ENCODE measurements at places on chromosomes 2 and 18.

GRCh38 chr18:49652881-49653724 lies 91.2 kb downstream of the LIPG start:
- no peak for DNase-seq

- peak; percentile 98 for DNase-seq
Observed at GRCh38 chr18:23231340-23232021, 96.2 kb downstream of the CABLES1 start.

DNA sequence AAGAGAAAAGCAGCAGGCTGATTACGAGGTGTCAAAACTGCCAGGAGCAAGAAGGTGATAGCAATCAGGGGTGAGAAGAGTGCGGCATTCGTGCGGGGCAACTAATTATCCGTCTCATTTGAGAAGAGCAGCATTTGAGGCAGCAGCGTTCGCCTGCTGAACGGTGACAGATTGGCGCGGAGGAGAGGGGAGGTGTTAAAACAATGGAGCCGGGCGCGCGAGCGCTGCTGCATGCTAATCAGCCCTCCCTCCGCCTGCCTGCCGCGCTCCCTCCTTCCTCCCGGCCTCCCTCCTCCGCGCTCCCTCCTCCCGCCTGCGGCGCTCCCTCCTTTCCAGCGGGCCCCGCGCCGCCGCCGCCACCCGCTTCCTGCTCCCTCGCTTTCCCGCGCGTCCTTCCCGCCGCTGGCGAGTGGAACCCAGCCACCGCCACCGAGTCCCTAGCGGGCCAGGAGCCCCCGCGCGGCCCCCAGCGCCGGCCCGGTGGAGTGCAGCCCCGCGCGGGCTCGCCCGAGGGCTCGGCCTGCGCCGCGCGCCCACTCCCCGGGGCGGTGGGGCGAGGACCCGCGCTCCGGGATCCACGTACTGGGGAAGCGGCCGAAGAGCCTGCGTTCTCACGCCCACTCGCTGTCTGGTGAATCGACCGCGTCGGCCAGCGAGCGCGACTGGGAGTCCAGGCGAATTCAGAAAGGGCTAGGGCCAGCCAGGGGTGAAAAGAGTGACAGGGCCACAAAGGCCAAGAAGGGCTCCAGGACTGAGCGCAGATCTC lies 69.5 kb upstream of the PSMD14 start:
- peak; percentile 8 for DNase-seq

- peak; percentile 28 for DNase-seq
Observed at GRCh38 chr2:200728630-200729029, 83.1 kb upstream of the BZW1 start.

DNA sequence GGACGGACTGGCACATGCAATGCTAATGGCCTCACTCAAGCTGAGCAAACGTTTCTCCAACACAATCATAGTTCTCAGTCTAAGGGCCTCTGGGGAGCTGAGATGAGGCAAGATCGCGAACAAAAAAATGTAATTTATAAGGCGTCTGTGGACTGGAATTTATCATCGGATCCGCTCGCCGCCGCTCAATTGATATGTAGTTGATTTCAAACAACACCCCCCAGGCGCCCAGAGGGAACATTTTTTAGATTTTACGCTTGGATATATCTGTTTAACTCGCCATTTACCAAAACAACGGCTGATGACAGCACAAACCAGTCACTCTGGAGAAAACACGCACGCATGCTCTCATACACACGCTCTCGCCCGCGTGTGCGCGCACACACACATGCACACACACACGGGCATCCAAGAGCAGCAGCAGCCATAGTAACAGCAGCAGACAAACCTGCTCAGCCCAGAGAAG lies 335.8 kb downstream of the SMAD2 start:
- DNase-seq, result no peak

GRCh38 chr18:71329114-71329513 lies 1040.3 kb downstream of the SOCS6 start:
- no peak for DNase-seq

DNA sequence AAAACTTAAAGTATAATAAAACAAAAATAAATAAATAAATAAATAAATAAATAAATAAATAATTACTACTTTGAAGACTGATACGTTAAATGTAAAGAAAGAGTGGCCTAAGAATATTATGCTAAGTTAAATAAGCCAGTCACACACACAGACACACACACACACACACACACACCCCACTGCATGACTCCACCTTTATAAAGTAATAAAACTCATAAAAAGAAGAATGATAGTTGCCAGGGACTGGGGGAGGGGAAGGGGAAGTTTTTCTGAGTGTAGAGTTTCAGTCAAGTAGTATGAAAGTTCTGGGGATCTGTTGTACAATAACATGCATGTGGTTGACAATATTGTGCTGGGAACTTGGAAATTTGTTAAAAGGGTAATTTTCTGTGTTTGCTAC lies 1237.5 kb upstream of the GYPC start:
- no peak for DNase-seq

- DNase-seq, result no peak
Observed at GRCh38 chr2:215415218-215415617, 20.6 kb downstream of the FN1 start.

DNA sequence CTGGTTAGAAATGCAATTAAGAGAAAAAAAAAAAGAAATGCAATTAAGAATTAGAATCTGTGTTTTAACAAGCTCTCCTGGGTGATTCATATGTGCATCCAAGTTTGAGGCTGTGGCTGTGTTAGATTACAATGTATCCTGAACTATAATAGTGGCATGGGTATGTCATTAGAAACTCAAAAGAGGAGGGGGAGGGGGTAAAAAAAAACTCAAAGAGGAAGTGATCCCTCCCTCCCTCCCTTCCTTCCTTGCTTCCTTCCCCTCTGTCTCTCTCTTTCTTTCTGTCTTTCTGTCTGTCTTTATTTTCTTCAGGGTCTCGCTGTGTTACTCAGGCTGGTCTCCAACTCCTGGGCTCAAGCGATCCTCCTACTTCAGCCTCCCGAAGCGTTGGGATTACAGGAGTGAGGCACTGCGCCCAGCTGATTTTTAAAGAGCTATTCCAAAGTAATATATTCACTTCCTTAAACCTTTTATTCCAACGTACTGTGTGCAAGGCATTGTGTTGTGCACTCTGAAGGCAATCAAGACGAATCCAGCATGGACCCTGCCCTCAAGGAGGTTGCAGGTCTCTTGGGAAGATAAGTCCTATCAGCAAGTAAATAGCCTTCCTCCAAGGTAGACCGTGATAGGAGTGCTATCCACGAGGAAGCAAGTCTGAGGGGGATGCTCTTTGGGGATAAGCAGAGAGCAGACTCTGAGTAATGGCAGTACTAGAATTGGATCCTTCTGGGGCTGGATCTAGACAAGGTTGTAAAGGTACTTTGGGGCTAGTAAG lies 35.9 kb upstream of the MCFD2 start:
- peak; percentile 47 for DNase-seq

- no peak for DNase-seq
Observed at GRCh38 chr2:3762771-3763447, 59.5 kb downstream of the DCDC2C start.

GRCh38 chr2:161976917-161977316 lies 97.1 kb downstream of the DPP4 start:
- DNase-seq, result no peak

- DNase-seq, result no peak
Observed at GRCh38 chr18:32437100-32437834, 33.4 kb downstream of the GAREM1 start.

DNA sequence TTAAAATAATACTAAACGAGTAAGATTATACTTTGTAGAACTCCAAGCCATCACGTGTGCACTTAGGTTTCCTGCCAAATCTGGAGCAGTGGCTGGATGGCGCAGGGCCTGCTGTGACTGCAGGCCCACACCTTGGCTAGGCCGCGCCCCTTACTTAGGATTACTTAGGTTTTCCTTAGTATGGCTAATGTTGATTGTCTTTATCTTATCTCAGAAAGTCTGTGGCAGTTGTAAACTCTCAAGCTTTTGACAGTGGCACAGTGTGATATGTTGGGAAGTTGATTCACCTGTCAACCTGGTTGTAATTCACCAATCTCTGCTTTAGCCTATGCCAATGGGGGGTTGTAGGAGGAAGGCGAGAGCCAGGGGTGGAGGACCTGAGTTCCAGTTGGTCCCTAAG lies 208.4 kb downstream of the ZNF407 start:
- DNase-seq, result no peak

DNA sequence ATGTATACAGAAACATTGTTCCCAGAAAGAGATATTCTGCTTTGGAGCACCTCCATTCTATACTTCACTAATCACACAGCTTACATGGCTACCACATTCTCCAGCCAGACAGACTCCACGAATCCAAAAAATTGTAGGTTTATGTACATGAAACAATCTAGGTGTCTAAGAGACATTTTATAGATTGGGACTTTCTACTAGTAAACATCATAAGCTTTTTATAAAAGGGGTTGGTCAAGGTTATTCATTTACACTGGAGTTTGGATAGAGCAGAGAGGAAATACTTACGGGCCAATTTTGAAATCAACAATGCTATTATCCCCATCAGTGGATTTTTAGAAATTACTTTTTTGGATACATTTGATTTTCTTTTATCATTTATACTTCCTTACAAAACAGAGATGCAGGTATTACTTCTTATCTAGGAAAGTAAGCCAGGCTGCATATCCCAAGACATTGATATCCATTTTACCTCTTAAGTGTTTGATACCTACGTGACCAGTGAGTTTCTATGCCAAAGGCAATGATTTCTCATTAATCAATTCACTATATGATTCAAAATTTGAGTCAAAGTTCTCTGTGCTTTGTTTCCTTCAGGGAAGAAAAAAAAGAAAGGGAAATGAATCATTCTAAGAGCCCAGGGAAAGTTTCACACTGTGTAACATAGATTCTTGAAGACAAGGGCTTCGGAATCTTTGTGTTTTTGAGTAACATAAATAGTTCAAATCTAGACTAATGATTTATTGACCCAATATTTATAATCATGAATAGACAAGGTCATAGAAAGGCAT lies 140.5 kb downstream of the PTH2R start:
- DNase-seq, result no peak

- peak; percentile 19 for DNase-seq
Observed at GRCh38 chr2:7837237-7837760, 844.6 kb upstream of the ID2 start.

GRCh38 chr2:105378921-105379383 lies 19.9 kb downstream of the FHL2 start:
- no peak for DNase-seq

GRCh38 chr2:120893811-120894584 lies 158.3 kb downstream of the GLI2 start:
- no peak for DNase-seq

DNA sequence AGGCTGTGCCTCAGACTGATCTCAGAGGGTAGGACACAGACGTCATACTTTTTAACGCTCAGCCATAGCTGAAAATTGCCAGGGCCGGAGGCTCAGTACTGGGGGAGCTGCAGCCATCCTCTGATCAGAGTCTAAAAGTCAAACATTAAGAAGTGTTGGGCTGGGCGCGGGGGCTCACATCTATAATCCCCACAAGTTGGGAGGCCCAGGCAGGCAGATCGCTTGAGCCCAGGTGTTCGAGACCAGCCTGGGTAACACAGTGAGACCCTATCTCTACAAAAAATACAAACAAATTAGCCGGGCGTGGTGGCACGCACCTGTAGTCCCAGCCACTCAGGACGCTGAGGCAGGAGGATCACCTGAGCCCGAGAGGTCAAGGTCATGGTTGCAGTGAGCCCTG lies 48.8 kb downstream of the FAM178B start:
- no peak for DNase-seq

DNA sequence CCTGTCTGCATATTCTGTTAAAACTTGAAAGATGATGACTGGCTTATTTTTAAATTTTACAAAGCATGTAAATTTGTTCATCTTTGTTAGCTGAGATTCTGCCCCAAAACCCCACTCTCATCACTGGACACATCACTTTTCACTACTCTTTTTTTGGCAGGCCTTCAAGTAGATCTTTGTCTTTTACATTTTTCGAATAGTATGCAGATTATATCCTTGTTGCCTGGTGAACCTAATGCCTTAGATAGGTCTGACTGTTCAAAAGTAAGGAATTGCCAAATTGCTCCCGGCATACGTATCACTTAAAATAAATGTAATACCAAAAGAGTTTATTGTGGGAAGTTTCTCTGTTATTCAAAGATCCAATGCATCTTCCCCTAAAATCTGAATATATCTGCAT lies 303.3 kb downstream of the XIRP2 start:
- no peak for DNase-seq

- DNase-seq, result peak; percentile 87
Observed at GRCh38 chr2:216519154-216519762, 20.6 kb downstream of the RPL37A start.

- DNase-seq, result no peak
Observed at GRCh38 chr2:238096311-238097011, 3.7 kb upstream of the ESPNL start.

DNA sequence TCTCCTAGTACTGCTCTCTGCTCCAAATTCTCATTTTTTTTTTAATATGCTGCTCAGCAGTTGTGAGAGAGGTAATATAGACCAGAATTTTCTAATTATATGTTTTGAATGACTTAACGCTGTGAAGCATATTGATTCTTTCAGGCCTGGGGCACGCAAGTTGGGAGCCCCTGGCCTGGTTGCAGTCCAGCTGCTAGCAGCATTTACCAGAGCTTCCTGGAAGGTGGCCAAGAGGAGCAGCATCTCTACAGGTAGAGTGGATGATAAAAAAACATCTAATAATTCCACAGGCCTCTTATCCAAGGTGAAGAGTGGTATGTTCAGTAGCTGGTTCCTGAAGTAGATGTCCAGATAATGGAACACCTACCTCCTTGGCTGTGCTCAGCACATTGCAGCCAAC lies 7.3 kb upstream of the UGP2 start:
- no peak for DNase-seq

DNA sequence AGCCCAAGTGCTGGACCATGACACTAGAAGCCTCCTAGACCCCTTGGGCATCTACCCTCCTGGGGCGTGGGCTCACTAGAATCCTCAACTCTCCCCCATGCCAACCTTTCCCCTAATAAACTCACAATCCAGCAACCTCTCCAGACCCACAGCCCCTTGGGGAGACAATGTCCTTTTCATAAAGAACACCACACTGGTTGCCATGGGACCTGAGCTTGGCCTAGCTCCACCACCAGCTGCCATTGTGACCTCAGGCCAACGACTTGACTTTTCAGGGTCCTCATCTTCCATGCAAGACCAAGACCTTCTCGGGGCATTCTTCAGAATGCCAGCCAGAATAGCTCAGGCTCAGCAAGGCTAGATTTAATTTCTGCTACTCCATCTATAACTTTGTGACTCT lies 128.1 kb upstream of the NPAS2 start:
- DNase-seq, result no peak

DNA sequence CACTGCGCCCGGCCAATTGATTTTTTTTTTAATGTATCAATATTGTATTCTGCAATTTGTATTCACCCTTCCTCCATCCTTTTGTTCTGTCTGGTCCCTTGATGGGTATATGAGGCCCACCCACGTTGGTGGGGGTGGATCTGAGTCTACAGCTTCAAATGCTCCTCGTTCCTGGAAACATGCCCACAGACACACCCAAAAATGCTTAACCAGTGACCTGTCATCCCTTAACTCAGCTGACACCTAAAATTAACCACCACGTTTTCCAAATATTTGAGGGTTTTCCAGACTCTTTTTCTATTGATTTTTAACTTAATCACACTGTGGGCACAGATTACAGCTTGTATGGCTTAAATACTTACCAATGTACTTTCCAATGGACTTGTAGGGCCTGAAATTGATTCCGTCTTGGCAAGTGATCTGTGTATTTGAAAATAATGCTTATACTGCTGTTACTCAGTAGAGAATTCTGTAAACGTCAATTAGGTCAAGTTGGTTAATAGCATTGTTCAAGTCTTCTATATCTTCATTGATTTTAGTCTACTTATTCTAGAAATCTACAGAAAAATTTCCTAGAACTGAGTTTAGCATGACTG lies 34.4 kb upstream of the CYP27C1 start:
- no peak for DNase-seq
